ENCODE measurements at places on chromosomes 5 and 9.

GRCh38 chr9:129557192-129558036 lies 63.5 kb downstream of the C9orf50 start:
- no peak for DNase-seq

GRCh38 chr9:136211441-136212344 lies 6.8 kb upstream of the LHX3 start:
- DNase-seq = no peak

DNA sequence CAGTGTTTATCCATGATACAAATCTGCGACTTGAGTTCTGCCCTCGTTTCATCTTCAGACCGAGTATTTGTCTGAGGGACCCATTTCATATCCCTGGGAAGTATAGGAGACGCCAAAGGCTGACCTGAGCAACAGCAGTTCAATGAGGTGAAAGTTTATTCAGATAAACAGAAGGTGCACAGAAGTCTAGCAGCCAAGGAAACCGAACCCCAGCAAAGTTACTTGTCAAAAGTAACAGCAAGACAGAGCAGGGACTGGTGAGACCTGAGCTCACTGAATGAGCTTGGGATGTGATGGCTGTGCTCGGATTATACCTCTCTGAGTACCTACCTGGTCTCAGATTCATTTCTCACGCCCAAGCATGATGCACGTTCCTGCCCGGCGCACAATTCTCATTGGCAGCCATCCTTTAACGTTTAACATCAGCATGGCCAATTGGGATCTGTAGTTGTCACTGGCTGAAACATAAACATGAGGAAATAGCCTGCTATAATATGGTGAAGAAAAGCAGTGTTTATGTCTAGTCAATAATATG lies 599 bp downstream of the LYRM7 start:
- no peak for DNase-seq

DNA sequence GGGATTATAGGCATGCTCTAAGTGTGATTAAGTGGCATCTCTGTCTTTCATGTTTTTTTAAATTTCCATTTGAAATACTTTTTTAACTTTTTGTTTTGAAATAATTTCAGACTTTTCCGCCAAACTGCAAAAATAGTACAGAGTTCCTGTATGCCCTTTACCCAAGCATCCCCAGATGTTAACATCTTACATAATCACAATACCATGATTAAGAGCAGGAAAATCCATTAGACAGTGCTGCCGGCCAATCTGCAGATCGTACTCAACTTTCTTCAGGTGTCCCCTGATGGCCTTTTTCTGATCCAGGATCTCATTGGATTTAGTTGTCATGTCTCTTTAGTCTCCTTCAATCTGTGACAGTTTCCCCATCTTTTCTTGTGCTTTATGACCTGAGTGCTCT lies 49.0 kb downstream of the ERGIC1 start:
- no peak for DNase-seq

- DNase-seq = no peak
Observed at GRCh38 chr5:65834306-65834705, 92.1 kb upstream of the ERBIN start.

DNA sequence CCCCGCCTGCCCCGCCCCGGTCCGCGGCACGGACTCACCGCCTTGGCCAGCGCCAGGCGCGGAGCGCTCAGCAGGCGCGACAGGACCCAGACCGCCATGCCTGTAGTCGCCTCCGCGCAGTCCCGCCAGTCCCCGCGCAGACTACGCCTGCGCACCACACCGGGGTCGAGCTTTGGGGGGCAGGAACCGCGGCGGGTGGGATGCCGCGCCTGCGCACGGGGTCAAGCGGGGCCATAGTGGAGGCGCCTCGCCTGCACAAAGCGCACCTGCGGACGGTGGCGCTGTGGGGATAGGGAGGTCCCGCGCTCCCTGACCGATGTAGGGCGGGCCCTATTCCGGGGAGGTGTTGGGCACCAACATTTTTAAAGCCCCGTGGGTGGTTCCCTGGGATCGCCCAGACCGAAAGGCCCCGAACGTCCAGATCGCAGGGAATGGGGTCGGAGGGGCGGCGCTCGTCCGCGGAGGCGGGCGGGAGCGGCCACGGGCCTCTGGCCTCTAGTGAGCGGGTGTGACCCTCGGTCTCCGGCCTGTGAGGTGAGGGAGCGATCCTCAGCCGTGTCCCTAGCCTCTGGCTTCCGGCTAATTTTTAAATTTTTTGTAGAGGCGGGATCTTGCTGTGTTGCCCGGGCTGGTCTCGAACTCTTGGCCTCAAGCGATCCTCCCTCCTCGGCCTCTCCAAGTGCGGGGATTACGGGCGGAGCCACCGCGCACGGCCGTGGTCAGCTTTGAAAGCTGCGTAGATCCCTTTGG lies 70.8 kb upstream of the LPCAT1 start:
- peak; percentile 37 for DNase-seq

DNA sequence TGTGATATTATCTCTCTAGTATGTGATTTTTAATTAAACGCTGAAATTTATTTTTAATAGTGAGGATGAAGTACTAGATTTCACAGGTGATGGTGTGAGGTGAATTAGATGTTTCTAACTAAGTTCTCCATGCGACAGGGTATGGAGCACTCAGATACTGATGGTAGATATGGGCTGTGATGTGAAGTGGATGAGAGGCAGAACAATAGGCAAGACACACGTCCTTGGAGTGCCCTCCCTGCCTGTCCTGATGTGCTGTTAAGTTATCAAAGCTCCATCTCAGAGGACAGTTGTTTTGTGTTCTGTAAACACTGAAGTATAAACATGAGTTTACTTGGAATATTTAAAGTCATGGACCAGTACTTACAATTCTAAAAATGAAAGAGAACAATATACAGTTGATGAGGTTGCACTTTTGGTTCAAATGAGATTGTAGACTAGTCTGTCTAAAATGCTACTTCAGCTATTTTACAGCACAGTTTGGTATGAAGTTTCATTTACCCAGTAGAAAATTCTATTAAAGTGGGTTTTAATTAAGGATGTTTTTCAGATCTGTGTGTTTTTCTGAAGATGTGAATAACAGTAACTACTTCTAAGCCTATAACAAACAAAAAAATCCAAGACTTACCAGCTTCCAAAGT lies 64.2 kb downstream of the C7 start:
- DNase-seq = no peak

DNA sequence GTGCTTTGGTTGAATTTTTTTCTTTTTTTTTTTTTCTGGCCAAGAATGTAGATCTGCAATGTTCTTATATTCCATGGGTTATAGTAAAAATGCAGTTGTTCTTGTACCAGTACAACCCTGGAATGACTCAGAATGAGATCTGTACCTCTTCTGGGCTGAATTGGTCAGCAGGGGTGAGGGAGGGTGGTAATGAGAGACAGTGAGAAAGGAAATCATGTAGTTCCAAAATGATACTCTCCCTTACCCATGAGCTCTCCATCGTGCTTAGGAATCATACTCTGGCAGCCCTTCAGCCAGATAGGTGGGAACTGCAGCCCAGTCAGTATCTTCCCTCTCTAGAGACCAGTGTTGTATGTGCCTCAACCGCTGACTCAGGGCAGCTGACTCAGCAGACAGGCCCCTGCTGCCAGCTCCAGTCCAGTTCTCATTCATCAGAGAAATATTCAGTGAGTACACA lies 2.1 kb upstream of the GLIS3 start:
- no peak for DNase-seq

GRCh38 chr5:15106530-15107283 lies 235.1 kb upstream of the ANKH start:
- DNase-seq = no peak

DNA sequence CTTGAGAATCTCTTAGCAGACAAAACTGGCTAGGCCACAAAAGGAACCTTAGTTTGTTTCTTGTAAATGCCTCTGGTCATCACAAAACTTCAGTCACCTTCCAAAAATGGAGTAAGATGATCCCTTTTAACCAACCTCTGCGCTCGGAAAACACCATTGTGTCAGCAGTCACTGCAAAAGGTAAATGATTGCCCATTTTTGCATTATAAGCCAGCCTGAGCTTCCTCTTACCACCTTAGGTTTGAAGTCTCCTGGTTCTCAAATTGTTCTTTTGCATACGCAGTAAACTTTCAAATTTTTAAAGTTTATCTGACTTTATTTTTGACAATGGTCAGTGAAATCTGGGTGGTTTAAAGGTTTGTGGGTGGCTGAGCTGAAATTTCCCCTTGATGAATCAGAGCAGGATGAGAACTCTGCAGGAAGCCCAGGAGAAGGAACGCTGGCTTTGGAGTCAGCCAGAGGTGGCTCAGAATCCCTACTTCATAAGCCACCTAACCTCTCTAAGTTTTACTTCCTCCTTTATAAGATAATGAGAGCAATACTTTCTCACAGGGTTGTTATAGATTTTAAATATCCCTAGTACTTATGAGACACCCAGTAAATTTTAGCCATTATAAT lies 131.4 kb downstream of the MED10 start:
- DNase-seq = no peak

DNA sequence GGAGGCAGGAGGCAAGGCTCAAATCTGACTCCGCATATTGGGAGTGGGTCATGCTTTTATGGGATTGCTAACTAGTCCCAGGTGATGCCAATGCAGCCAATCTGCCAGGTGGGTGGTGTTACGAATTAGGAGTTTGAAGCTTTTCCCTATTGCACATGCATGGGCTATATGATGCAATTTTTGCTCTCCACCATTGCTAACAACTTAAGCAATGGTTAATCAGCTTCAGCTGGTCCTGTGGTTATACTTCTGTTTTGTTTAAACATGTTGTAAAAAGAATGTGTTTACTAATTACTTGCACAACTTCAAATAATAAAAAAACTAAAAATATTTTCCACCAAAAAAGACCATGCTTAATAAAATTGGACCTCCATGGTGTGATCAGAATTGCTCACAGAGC lies 55.7 kb downstream of the SHC3 start:
- no peak for DNase-seq

- DNase-seq = no peak
Observed at GRCh38 chr5:168916266-168916665, 337.1 kb upstream of the PANK3 start.

GRCh38 chr9:125889112-125889475 lies 141.9 kb downstream of the PBX3 start:
- no peak for DNase-seq

DNA sequence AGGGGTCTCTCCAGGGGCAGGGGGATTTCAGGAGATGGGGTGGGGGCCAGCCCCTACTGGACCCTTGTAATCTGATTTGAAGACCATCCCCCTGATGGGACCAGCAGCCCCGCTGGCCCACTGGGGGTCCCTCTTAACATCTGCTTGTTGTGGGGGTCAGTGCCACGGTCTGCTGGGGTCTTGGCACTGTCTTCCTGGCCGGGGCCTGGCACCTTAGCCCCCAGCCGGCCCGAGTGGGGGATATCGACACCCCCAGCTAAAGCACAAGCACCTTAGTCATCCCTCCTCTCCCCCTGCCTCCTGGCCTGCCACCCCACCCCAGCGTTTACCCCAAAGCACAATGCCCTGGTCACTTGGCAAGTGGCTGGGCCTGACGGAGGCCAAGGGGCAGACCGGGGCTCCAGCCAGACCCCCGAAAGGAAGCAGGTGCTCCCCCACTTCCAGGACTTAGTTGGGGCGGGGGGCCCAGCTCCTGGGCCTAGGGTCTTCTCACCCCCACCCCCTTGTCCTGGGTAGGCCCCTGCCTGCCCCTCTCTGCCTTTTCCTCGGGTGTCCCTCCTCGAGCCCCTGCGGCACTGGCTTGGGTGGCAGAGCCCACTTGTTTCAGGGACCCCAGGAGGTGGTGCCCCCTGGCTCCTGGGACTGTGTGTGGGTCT lies 1.4 kb upstream of the NFX1 start:
- no peak for DNase-seq

GRCh38 chr5:6714226-6715041 lies 1.2 kb downstream of the TENT4A start:
- DNase-seq = no peak

DNA sequence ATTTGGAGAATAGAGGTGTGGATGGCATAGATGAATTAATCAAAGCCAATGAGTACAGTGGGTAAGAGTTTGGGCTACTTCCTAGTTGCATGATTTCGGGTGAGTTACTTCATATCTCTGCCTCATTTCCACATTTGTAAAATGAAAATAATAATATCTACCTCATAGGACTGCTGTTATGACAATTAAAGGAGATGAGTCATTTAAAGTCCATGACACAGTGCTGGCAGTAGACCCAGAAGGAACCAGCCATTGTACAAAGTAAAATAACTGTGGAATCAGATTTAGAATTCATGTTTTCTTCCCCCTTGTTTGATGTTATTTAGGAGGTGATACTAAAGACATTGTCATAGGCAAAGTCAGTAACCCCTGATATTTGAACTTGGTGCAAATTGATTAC lies 139.5 kb upstream of the SLC27A6 start:
- DNase-seq = no peak

- DNase-seq = no peak
Observed at GRCh38 chr5:179488491-179488890, 61.9 kb upstream of the RUFY1 start.

DNA sequence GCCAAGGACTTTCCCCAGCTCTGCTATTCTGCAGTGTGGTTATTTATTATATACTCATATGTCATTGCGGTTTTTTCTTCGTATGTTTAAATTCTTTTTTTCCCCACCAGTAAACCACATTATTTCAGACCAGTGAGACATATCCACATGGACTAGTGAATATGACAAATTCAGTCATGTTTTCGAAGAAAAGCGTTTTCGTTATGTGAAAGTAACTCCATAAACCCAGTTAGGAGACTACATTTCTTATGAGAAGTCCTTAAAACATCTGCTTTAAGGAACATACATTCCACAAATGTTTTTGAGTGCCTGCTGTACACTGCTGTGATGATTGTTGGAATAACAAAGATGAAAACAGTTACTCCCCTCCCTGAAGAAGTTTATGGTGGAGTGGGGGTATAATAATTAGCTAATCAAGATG lies 591.8 kb upstream of the CLINT1 start:
- no peak for DNase-seq

GRCh38 chr5:154101184-154101583 lies 62.4 kb downstream of the MFAP3 start:
- no peak for DNase-seq

DNA sequence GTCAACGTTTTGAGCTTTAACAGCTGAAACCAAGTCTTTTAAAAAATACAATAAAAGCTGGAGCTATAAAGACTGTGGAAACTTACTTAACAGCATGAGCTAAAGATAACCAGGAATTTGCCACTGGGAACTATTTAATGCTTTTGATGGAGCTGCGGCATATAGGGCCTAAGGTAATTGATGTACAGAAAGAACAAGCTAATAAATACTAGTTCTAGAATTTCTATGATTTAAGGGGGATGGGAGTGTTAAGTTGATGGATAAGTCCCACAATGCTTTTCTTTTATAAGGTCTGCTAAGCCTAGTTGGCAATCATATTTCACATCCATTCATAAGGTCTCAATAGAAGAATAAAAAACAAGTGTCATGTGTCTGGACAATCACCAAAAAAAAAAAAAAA lies 334.0 kb upstream of the DMAC1 start:
- no peak for DNase-seq

- DNase-seq = no peak
Observed at GRCh38 chr5:148497757-148498156, 114.0 kb downstream of the FBXO38 start.

DNA sequence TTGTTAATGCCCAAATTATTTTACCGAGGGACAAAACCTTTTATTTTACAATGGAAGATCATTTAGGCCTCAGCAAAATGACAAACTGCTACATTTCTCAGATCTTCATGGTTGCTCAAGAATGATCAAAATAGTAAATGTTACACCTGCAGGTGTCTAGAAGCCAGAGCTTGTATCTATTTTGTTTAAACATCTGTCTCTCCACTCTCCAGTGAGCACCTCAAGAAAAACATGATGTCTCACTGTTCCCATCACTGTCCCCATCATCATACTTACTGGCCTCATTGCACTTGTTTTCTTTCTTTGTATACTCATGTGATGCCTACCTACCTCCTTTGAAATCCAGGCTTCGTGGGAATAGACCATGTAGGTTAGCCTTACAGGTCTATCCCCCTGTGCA lies 149.6 kb downstream of the TTLL11 start:
- no peak for DNase-seq

- DNase-seq = no peak
Observed at GRCh38 chr5:124697933-124698591, 48.4 kb downstream of the ZNF608 start.

All from GM13977 (cell line).